ENCODE measurements at places on chromosomes 1 and 21.

DNA sequence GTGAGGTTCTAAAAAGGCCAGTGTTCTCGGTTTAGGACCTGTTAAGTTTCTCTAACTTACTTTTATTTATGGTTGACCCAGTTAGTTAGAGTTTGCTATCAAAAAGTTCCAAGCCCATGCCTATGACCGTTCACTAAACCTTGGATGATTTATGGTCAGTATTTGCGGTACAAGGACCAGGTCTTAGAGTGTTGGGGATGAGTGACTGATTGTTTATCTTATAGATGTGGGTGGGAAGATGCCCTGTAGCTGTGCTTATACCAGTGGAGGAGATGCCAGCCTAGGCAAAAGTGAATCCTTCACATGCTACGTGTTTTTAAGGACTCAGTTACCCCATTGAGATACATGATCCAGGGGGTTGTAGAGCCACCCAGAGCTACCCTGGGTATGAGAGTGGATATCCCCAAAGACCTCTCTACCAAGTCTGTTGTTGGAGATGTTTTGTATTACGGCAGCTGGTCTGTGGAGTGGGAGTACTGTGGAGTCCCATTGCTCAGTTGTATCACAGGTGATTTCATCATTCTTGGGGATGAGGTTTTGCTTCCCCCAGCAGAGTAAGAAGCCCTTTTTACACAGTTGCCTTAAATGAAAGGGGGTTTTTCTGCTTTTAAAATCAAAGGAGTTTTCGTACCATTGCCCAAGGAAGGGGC, 2.1 kb downstream of the SLC22A15 start:
- DNase-seq = no peak

- DNase-seq = no peak
These were observed 491 bp upstream of the RAP1A start for GRCh38 chr1:111618961-111619634.

- DNase-seq = no peak
These were observed 13.4 kb upstream of the PEF1 start for GRCh38 chr1:31657972-31658510.

DNA sequence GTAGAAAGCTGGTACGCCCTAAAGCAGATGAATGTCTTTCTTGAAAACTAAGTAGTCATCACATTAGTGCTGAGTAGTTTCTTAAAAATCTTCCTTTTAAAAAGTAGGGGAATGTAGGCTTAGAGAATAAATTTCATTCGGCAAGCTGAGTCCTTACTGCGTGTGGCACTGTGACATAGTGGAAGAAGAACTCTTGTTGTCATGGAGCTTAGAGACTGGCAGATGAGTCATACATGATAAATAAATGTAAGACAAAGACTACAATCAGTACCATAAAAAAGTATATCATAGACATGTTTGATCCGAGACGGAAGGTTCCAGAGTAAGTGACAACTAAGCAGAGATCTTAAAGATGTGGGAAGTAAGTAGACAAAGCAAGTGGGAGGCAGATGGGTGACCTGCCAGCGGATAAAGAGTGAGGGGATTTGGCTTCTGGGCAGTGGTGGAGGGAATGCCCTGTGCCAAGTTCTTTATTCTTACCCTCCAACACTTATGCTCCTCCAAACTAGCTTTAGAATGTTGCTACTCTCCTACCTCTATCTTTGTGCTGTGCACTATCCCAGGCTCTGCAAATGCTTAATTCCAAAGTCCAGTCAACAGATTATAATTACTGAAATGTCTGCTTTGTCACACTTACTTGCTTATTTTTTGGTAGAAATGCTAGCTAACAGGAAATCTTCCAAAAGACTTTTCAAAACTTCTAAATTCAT, 608.5 kb upstream of the USP24 start:
- no peak for DNase-seq

DNA sequence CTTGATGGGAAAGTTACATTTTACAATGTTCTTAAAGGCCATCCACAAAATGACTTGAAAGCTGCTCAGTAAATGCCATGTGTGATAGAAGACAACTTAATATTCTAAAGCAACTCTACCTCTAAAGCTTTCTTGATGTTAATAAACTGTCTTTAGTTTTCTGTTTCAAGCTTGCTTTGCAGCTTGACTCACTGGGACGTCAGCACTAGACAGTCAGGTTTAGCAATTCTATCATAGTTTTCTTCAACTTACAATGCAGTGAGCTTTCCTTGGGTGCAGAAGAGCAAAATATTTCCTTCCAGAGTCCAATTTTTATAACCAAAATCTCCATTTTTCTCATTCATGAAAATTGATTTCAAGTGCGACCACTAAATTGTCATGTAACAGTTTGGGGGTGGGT, 273.1 kb downstream of the NTNG1 start:
- no peak for DNase-seq

DNA sequence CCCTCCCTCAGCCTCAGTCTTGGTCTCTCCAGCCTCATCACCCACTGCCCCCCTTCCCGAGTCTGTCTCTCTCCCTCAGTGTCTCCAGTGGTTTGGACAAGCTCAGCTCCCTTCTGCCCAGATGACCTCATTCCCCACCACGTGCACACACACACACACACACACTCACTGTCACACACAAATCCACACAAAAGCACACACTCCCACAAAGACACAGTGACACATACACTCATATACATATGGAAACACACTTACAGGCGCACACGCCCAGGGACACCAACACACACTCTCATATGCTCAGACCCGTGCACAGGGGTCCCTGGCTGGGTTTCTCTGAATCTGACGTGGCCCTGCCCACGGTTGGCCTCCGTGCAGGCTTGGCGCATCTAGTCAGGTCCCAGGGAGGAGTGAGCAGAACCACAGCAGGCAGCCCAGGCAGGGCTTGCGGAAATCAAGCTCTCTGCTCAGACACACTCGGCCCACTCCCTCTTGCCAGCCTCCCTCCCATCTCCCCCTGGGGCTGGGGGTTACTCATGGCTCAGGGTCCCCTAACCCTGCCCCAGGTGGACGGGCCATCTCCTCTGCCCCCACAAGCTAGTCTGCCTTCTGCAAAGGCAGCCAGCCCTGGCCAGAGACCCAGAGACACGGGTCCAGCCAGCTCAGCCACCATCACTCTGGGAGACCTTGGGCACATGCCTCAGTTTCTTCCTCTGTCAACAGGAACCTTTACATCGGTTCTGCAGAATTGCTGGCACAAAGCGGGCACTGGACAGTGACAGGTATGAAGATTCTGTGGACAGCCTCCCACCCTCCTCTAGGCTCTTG, 38.5 kb upstream of the FAM131C start:
- DNase-seq = no peak

GRCh38 chr1:182120411-182121258, 59.1 kb upstream of the ZNF648 start:
- peak; percentile 37 for DNase-seq

- DNase-seq = no peak
These were observed 75.3 kb upstream of the LYST start for GRCh38 chr1:235941876-235942624.

- peak; percentile 97 for DNase-seq
These were observed at the start of gene RBM8A for GRCh38 chr1:145927063-145927886. TSS of gene RBM8A (minus strand) at chr1:145927484. CDS start at chr1:145927426, 58 bp downstream.
